ENCODE measurements at places on chromosomes 4 and X.

DNA sequence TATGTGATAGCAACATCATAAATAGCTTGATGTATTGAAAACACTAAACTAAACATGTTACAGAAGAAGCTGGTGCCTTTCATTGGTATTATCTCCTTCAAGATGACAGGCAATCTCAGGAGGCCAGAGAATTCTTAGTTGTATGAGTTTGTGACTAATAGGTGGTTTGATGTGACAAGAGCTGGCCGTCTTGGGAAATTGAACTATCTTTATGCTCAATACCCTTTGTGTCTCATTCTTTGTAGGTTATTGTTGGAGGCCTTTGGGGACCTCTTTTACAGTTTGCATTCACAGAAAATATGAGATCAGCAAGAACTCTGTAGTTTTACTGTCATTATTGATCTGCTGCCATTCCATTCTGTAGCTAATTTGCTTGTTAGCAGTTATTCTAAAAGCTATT, 659.2 kb upstream of the PITX2 start:
- DNase-seq, result no peak

DNA sequence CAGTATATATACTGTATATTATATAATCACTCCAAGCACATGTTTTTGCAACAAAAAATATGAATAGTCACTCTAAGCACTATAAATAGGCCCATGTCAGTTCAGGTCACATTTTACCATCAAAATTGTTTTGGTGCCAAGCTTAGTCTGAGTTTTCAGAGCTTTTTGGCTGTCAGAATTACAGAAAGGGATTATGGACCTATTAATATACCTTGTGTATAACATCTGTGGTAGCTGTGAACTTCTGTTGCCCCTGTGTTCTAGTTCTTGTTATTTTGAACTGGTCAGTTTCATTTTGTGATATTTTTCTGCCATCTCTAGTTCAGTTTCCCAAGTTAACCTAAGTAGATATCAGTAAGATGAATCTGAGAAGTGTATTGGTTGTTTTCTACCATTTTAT, 22.9 kb downstream of the EXOC1 start:
- DNase-seq, result no peak

DNA sequence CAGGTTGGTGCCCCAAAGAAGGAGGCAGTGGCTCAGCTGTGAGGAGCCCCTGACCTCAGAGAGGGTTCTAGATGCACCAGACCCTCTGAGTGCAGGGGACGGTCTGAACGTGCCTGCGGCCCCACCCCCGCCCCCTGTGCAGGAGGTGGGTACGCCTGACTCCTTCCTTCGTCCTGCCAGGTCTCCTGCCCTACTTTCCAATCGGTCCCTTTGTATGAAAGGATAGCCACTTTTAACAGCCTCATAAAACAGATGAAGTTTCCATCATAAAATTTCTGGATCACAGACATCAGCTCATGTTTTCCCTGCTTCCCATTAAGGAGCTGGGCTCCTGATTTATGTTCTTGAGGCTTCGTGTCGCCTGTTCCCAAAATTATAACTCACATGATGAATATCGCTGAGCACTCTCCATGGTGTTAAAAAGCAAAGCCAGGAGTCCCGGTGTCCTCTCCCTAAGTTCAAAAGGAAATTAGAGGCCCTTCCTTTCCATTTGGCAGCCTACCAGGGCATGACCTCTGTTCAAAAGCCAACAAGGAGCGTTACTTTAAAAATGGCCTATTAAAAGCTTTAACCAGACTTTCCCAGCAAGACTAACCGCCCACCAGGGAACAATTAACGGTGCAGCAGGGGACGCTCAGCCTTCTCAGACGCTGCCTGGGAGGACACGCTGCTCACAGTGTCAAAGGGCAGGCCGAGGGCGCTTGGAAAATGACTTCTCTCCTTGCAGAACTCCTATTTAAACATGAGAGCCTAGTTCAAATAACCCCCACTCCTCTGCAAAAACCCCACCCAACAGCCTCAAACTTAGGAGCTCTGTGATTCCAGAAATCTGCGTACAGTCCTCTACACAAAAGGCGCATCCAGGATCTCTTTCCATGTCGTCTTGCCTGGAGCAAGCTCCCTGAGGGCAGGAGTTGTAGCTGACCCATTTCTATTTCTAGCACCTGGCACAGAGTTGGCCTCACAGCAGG, 181.9 kb downstream of the AFAP1 start:
- DNase-seq, result no peak

DNA sequence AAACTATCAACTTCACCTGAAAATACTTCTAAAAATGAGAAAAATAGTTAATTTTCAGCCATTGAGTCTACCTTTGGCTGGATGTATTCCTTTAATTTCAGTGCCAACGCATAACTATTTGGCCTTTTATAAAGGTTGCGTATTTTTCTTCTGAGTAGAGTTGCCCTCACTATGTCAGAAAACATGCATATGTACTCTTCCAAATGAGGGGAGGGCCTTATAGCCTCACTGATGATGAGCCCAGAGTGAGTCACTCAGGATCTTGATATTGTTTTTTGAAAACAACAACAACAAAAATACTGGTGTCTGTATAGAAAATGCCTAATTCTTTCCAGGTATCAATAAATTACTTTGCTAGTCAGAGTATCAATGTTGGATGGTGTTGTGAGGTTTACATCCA, 349.3 kb downstream of the FBXO8 start:
- peak; percentile 4 for DNase-seq

GRCh38 chr4:144787365-144788258, 141.7 kb downstream of the HHIP start:
- DNase-seq, result peak; percentile 49

GRCh38 chr4:185624259-185624589, 88.9 kb upstream of the PDLIM3 start:
- no peak for DNase-seq
